ENCODE measurements at places on chromosomes 4 and X.

DNA sequence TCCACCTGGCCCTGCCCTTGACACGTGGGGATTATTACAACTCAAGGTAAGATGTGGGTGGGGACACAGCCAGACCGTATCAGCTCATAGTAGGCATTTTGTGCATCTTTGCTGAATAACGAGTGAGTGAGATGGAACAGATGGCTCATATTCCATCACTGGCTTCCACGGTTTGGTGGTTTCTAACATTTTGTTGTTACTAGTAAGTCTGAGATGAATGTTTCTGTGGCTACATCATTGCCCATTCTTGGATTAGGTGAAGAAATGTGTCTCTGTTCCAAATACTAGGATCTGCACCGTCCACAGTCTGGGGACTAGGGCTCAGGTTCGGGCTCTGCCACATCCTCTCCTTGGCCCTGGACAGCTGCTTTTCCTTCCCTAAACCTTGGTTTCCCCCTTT lies 3.6 kb downstream of the ABLIM2 start:
- no peak for DNase-seq

- DNase-seq = no peak
Observed at GRCh38 chrX:54961750-54962149, 32.2 kb downstream of the PFKFB1 start.

- DNase-seq = no peak
Observed at GRCh38 chrX:73847100-73847499, 284.1 kb downstream of the CHIC1 start.

DNA sequence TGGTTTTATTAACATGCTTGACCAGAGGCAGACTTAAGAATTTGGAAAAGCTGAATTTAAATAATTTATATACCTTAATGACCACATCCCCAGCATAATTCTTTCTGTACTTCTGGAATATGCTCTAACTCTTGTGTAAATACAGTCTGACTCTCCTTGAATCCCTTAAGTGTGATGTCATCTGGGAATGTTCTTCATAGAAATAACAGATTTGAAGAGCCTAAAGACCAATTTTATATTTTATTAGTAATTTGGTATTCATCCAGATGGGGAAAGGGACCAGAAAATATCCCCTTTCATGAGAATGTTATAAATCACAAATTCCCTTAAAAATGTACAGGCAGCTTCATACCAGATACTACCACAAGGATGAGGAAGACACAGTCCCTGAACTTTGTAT lies 58.3 kb downstream of the KCNIP4 start:
- no peak for DNase-seq

GRCh38 chr4:144658903-144659302 lies 12.9 kb downstream of the HHIP start:
- no peak for DNase-seq

Data from germinal center (tissue), 1 donor.